ENCODE measurements at places on chromosomes 16 and 17.

GRCh38 chr17:32319548-32319905 is 22.4 kb downstream of the C17orf75 start:
- peak; percentile 79 for DNase-seq

DNA sequence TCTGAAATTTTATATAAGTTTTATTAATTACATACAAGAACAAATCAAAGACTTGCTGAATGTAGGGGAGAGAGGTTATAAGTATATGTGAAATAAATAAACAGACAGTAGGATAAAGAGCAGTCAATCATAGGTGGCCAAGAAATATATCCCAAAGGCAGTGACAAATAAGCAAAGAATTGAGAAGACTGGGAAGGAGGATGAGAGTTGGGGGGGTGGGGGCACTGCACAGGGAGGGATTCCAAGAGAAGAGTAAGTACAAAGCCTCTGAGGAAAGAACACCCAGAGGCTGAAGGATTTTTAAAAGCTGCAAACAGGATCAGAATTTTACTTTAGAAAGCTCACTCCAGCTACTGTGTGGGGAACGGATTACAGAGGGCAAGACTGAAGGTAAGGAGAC is 2.8 kb downstream of the PELP1 start:
- no peak for DNase-seq

DNA sequence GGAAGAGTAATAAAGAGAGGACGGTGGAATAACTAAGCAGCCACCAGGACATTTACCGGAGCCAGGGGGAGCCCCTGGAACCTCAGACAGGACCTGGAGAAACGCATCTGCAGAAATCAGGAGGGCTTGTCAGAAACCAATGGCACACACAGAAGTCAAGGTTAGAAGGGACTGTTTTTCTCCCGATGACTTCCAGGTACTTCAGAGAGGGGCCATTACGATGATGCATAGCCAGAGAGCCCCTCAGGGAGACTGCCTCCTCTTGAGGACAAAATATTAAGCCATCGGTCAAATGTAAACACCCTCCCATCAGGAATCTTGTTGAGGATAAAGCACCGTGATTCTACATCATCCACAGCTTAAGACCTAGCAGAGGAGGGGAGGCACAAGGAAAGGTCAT is 333.6 kb upstream of the CDH5 start:
- no peak for DNase-seq

DNA sequence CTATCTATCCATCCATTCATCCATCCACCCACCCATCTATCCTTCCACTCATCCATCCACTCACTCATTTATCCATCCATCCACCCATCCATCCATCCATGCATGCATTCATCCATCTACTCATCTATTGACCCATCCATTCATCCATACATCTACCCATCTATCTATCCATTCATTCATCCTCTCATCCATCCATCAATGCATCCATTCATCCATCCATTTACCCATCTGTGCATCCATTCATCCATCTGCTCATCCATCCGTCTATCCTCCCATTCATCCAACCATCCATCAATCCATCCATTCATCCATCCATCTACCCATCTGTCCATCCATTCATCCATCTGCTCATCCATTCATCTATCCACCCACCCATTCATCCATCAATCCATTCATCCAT is 224.5 kb upstream of the MAF start:
- DNase-seq: no peak

GRCh38 chr17:66783656-66784381 is 51.1 kb upstream of the CACNG5 start:
- DNase-seq: no peak

DNA sequence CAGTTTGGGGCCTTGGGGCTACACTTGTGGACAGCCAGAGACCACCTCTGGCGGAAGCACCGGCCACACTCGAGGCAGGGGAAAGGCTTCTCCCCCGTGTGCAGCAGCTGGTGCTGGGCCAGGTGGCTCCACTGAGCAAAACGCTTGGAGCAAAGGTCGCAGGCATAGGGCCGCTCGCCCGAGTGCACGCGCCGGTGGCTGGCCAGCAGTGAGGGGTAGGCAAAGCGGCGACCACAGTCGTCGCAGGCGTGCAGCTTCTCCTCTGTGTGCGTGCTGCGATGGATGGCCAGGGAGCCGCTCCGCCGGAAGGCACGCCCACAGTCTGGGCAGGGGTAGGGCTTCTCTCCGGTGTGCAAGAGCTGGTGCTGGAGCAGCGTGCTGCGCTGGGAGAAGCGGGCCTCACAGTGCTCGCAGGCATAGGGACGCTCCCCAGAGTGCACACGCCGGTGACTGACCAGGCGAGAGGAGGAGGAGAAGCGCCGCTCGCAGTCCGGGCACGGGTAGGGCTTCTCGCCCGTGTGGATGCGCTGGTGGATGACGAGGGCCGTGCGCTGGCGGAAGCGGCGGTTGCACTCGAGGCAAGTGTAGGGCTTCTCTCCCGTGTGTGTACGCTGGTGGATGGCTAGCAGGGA is 5.8 kb downstream of the ZNF689 start:
- DNase-seq: no peak

- DNase-seq: no peak
Observed at GRCh38 chr17:48348352-48348751, 81.7 kb downstream of the SKAP1 start.

DNA sequence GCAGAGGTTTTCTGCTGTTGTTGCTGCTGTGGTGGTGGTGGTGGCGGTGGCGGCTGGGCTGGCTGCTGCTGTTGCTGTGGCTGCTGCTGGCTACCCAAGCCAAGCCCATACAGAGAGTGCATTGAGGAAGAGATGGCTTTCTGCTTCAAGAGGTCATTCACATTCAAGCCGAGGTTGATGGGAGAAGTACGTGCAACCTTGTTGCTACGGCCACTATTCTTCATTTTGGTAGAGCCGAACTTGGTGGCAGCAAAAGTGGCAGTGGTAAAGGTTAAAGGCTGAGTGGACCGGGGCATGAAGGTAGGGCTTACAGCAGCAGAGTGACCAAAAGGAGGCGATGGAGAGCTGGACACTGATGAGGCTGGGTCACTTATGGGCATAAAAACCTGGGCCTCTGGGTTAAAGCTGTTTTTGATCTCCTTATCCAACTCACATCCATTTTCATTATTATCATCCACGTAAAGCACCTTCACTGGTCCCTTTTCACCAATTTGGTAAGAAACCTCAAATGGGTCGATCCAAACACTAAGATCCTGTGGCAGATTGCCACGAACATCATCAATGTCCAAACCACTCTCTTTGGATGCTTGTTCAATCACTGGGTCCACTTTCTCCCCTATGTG is 2.8 kb downstream of the TOB1 start:
- peak; percentile 60 for DNase-seq

GRCh38 chr17:27620721-27621120 is 10.3 kb upstream of the LGALS9 start:
- no peak for DNase-seq

All from CD4-positive, alpha-beta T cell treated with Interleukin-17A for 1 hour (primary cell).